Inflammatory macrophage (primary cell): ENCODE measurements at places on chromosomes 6 and 20.

DNA sequence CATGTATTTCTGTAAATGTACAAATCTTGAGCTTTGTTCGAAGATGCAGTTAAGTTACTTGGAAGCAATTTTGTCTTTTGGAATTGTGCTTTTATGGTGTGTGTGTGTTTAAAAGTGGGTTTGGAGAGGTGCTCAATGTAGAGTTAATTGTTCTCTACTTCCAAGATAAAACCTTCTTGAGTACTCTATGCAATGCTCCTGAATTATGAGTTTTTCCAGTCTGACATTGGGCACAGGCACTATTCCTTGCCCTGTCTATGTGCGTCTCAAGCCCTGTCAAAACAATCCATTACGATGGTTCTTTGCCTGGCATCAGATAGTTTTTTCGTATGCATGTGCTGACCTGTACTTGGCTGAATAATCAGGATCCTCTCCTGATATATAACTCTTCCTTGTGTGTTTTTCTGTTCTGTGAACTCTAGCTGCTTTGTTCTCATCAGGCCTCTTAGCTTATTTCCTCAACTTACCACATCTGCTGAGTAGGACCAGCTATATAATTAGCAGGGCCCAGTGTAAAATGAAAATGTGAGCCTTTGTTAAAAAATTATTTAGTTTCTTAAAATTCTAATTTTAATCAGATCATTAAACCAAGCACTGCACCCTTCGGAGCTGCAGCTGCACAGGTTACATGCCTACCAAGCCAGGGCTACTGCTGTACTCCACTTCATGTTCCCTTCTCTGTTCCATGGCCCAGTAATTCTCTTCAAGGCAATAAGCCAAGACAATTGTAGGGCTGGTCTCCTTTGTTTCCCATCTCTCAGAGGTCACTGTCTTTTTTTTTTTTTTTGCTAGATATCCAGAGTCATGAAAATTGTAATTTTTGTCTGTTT lies 160.1 kb downstream of the ZFAND3 start:
- no peak for DNase-seq

DNA sequence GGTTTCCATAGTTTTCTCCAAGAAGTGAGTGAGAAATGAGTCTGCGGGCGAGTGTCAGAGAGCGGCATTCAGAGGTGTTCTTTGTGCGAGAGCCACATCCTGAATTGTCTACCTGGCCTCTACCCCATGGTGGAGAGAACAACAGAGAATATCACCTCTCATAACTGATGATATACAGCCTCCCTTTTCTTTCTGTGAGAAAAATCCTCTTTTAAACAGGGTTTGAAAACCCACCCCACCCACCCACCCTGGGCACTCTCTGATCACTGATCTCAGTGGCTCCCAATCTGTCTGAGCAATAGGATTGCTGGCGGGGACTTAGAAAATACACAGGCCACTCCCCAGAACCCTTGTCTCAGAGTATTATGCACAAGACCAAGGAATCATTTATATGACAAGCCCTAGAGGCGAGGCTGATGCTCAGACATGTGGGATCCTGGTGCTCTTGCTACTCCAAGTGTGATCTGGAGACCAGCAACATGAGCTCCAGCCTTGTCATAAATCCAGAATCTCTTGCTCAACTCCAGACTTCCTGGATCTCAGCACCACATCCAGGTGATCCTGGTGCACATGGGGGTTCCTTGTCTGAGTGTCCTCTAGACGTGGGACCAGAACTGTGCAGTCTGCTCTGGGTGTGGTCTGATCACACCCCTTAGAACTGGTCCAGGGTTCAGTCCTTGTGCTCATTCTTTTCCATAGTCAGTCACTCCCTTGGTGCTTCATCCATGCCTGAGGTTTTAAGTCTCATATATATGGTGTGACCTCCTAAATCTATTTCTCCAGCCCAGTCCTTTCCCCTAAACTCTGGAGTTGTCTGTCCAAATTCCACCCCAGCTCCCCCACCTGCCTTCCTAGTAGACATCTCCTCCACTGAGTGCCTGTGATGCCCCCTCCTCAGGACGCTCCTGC lies 5.3 kb downstream of the HLA-B start:
- no peak for DNase-seq

GRCh38 chr20:38304845-38305447 lies 990 bp downstream of the BPI start:
- peak; percentile 81 for DNase-seq

DNA sequence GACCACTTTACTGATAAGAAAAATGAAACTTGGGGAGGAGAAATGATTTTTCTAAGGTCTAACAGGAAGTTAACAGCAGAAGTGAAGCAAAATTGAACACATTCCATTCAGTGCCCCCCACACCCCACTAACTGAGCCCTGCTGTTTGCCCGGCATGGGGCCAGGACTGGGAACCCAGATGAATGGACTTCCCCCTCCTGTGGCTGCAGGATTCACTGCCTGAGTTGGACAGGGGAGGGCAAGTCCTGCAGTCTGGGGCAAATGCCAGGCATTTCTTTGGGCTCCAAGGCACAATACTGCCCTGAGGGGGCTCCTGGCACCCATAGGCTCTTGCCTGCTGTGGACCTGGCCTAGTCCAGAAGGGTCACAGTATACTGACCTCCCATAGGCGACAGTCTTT lies 28.3 kb downstream of the FYN start:
- peak; percentile 18 for DNase-seq

DNA sequence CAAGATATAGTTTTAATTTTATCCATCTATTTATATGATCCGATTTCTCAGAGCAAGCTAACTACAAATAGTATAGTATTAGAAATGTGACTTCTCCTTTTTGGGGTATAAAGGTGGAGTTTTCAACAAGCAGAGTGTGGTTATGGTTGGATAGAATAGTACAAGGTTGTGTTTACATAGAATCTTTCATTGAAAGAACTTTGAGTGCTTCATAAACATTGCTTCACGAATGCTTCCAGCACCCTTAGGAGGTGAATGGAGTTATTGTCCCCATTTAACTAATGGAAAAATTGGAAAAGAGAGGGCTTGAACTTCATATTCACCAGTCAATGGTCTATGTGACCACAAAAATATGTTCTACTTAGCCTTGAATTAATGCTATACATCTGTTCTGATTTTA lies 134.1 kb upstream of the CITED2 start:
- DNase-seq, result no peak

GRCh38 chr6:11536795-11537194 lies 754 bp upstream of the TMEM170B start:
- DNase-seq, result no peak

DNA sequence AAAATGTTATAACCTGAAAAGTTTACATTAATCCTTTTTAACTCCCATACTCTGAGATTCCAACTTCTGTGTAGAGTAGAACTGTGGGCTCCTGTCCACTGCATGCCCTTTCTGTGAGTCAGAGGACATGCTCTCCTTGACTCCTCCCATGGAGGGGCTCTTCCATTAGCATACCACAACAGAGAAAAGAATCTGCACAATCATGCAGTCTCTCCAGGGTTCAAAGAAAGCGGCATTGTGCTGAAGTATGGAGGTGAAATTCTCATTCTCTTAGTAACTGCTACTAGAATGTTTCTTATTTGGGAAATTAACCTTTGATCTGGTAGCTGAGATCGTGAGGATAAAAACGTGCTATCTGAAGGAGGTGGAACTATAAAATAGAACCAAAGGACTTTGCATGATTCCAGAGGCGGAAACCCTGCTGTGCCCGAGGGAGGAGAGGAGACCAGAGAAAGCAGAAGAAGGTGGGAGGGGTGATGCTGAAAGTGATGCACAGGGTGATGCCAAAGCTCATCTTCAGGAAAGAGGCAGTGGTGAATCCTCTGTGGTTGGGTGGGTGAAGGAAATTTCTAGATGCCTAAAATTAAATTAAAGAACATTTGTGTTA lies 202.2 kb upstream of the PCSK2 start:
- DNase-seq, result no peak

GRCh38 chr20:47691625-47692024 lies 93.7 kb downstream of the SULF2 start:
- DNase-seq, result peak; percentile 58

DNA sequence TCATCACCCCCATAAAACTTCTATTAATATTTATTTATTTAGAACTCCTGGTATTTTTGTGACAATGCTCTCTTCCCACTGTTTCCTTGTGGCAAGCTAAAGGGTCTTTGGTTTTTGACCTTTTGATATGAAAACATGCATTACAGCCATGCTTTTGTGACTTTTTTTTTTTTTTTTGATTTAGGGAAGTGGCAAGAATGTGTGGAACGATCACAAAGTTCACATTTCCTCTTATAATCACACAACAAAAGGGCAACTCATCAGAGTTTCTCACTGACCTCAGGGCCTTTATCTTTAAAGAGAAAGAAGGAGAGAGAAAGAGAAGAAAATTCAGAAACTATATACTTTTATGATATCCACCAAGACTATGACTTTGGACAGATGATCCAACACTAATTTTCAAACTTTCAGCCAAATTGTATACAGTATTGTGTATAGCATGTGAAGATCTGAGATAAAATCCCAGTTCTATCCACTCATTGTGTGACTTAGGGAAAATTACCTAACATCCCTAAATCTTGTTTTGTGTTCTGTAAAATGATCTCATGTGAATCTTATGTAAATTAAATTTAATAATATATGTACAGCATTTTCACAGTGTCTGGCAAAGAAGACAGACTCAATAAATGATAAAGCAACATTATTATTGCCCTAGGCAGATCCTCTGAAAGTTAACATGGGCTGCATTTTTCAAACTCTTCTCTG lies 106.8 kb upstream of the MARCKS start:
- peak; percentile 41 for DNase-seq

GRCh38 chr6:6581054-6581453 lies 7.5 kb upstream of the LY86 start:
- DNase-seq, result no peak
